ENCODE measurements at places on chromosomes 1 and 21. TPM values are rescaled to one million over a fixed set of nuclear protein-coding genes. Genes with fewer than 3 reads are reported as not detected.
A peak's percentile ranks its signal among the peaks of the same experiment; 100 is the strongest.

Gene S100A7A
- not detected for total RNA-seq

Gene CDC14A
- total RNA-seq: 14.0 TPM

Gene CCDC30
- 6.3 TPM for total RNA-seq

Gene TMEM200B
- total RNA-seq: 18.2 TPM

Gene PCSK9
- total RNA-seq: 0.42 TPM

Gene RHCE
- not detected for total RNA-seq

DNA sequence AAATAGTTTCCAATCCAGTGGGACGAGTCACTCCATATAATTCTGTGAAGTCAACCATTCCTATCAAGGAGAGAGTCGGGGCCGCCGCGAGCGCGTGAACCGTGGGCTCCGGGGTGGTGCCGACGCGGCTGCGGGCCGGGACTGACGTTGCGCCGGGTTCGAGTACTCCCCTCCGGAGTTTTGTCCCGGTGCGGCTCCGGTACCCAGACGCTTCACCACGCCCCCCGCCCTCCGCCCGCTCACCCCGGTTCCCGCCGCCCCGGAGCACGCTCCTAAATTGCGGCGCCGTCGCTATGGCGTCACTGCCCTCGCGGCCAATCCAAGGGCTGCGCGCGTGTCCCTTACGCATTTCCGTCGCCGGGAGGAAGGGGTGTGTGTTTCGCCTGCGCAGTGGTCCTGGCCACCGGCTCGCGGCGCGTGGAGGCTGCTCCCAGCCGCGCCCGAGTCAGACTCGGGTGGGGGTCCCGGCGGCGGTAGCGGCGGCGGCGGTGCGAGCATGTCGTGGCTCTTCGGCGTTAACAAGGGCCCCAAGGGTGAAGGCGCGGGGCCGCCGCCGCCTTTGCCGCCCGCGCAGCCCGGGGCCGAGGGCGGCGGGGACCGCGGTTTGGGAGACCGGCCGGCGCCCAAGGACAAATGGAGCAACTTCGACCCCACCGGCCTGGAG is at the start of gene ATAD3B:
ATAD3B (plus strand) TSS at position 377 of the 664 bp plus-strand sequence; CDS start at position 497, 120 bp downstream.
- H3K27ac ChIP-seq: no peak within 1 kb of the TSS
- H3K4me1 ChIP-seq: no peaks in the 10 kb centered on the region
- no peaks in the 10 kb centered on the region for H3K36me3 ChIP-seq
- peak within 1 kb of the TSS; percentile 44 for H3K4me3 ChIP-seq

- no peaks in the 10 kb centered on the region for H3K36me3 ChIP-seq
- DNase-seq: no peak
- H3K4me3 ChIP-seq: no peak overlapping the region
- H3K27ac ChIP-seq: no peak overlapping the region
- no peaks in the 10 kb centered on the region for H3K27me3 ChIP-seq
Measured at GRCh38 chr1:76086597-76086996, 12.1 kb downstream of the ST6GALNAC3 start.

- H3K27me3 ChIP-seq: no peaks in the 10 kb centered on the region
- no peak for DNase-seq
- H3K4me1 ChIP-seq: peaks cover 1% of the 10 kb centered on the region
- no peak overlapping the region for H3K27ac ChIP-seq
- no peaks in the 10 kb centered on the region for H3K36me3 ChIP-seq
Measured at GRCh38 chr1:197321811-197322210, 53.8 kb downstream of the CRB1 start.

GRCh38 chr1:206702260-206702659 is 17.6 kb downstream of the MAPKAPK2 start:
- H3K36me3 ChIP-seq: no peaks in the 10 kb centered on the region
- no peak for DNase-seq
- no peak overlapping the region for H3K27ac ChIP-seq
- H3K4me3 ChIP-seq: no peak overlapping the region
- H3K27me3 ChIP-seq: no peaks in the 10 kb centered on the region

- H3K36me3 ChIP-seq: no peaks in the 10 kb centered on the region
- DNase-seq: no peak
- H3K4me1 ChIP-seq: no peaks in the 10 kb centered on the region
Measured at GRCh38 chr1:165988275-165988674, 160.9 kb downstream of the UCK2 start.

DNA sequence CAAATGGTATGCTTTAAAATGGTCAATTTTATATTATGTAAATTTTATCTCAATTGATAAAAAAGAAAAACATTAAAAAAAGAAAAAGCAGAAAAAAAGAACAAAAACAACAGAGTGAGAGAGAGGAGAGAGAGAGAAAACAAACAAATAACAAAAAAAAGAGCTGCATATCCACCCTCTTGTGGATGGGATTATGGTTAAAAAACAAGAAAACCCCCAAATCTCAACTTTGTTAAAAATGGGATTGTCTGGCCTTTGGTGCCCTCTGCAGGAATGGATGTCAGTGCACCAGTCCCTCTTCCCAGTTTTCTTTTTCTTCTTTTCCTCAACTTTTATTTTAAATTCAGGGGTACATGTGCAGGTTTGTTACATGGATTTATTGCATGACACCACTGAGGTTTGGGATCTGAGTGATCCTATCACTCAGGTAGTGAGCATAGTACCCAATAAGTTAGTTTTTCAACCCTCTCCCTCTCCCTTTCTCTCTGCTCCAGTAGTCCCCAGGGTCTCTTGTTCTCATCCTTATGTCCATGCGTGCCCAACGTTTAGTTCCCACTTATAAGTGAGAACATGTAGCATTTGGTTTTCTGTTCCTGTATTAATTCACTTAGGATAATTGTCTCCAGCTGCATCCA is 28.1 kb downstream of the RNF187 start:
- H3K27ac ChIP-seq: no peak overlapping the region
- no peak overlapping the region for H3K4me3 ChIP-seq
- DNase-seq: no peak
- H3K36me3 ChIP-seq: no peaks in the 10 kb centered on the region
- no peaks in the 10 kb centered on the region for H3K27me3 ChIP-seq

GRCh38 chr1:163875200-163875926 is 553.6 kb downstream of the NUF2 start:
- H3K4me3 ChIP-seq: peak overlapping the region; percentile 3
- no peaks in the 10 kb centered on the region for H3K4me1 ChIP-seq
- no peaks in the 10 kb centered on the region for H3K36me3 ChIP-seq
- no peak overlapping the region for H3K27ac ChIP-seq

DNA sequence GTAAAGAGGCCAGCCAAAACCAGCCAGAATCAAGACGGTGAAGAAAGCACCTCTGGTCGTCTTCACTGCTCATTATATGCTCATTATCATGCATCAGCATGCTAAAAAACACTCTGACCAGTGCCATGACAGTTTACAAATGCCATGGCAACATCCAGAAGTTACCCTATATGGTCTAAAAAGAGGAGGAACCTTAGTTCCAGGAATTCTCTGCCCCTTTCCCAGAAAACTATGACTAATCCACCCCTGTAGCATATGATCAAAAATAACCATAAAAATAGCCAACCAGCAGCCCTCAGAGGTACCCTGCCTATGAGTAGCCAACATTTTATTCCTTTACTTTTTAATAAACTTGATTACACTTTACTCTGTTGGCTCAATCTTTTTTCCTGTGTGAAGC is 34.2 kb upstream of the PBX1 start:
- H3K27me3 ChIP-seq: no peaks in the 10 kb centered on the region
- DNase-seq: no peak
- H3K4me1 ChIP-seq: no peaks in the 10 kb centered on the region

Data from aorta (tissue), 5 donors.